ENCODE measurements at places on chromosomes 11 and 22. TPM values are rescaled to one million over a fixed set of nuclear protein-coding genes. Genes with fewer than 3 reads are reported as not detected.
A peak's percentile ranks its signal among the peaks of the same experiment; 100 is the strongest.

DNA sequence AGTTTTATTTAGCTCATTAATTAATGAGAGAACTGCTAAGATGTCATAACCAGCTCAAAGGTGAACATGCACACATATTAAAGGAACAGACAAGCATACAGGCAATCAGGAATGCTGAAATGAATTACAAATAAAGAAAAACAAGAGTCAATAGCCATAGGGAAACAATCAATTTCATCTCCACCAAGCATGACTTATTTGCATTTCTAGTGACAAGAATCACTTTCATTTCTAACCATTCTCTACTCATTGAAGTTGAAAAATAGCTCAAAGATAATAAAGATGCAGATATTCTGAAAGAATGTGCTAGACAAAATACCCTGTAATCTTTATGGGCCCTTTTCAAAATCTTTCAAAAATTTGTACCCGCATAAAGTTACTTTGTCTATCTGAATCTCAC, 23.2 kb downstream of the ISX start:
- H3K27me3 ChIP-seq, result no peaks in the 10 kb centered on the region
- H3K27ac ChIP-seq, result no peak overlapping the region
- no peaks in the 10 kb centered on the region for H3K4me1 ChIP-seq
- DNase-seq, result no peak
- no peak overlapping the region for H3K4me3 ChIP-seq

DNA sequence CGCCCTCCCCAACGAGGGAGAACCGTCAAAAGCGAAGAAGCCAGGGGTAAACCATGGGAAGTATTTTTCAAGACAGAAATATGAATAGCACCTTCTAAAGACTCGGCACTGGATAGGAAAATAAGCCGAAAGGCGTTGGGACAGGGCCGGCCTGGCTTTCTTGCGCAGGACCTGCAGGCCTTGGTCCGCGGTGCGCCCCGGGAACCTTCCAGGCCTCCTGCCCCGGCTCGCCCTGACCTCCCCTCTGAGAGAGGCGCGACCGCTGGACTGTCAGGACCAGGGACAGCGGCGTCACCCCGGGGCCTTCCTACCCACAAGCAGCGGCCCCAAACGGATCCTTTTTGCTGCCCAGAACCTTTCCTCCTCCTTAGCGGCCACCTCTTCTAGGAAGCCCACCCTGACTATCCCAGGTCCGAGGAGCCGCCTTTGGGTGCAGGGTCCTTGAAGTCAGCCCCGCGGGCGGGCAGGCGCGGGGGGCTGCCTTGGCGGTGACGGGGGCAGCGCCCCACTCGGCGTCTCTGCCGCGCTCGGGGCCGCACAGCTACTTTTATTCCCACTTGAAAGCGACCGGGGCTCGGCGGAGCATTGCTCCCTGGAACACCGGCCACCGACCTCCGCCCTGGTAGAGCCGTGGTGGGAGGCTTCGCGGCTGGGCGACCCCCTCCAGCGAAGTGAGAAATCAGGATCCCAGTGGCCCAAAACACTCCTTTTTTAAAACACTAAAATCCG, 650 bp upstream of the MAPK11 start:
- peak overlapping the region; percentile 62 for H3K27ac ChIP-seq
- H3K4me1 ChIP-seq, result peaks cover 30% of the 10 kb centered on the region
- peak; percentile 75 for DNase-seq
- no peaks in the 10 kb centered on the region for H3K27me3 ChIP-seq

DNA sequence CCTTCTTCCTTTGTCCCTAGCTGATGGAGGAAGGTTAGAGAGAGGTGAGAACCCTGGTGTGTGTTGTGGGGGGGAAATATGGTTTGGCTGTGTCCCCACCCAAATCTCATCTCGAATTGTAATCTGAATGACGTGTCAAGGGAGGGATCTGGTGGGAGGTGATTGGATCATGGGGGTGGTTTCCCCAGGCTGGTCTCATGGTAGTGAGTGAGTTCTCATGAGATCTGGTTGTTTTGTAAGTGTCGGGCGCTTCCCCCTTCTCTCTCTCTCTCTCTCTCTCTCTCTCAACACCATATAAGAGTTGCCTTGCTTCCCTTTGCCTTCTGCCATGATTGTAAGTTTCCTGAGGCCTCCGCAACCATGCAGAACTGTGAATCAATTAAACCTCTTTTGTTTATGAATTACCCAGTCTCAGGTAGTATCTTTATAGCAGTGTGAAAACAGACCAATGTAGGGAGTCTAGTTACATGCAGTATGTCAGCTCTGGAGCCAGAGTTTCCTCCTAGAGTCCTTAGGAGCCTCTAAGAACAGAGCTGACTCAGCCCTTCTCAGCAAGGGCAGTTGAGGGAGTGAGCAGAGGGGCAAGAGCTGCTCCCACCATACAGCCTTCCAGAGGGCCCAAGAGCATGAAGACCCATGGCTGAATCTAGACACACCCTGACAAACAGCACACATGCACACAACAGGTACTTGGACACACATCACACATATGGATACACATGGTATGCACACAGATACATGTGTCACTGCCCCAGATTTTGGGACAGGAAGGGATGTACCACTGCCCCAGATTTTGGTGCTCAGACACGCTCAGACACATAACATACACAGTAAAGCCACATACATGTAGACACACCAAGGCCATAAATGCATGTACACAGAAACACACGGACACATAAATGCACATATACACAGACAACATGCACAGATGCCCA, 12.9 kb upstream of the LRRC32 start:
- no peak for DNase-seq
- no peak overlapping the region for H3K27ac ChIP-seq
- no peaks in the 10 kb centered on the region for H3K27me3 ChIP-seq

DNA sequence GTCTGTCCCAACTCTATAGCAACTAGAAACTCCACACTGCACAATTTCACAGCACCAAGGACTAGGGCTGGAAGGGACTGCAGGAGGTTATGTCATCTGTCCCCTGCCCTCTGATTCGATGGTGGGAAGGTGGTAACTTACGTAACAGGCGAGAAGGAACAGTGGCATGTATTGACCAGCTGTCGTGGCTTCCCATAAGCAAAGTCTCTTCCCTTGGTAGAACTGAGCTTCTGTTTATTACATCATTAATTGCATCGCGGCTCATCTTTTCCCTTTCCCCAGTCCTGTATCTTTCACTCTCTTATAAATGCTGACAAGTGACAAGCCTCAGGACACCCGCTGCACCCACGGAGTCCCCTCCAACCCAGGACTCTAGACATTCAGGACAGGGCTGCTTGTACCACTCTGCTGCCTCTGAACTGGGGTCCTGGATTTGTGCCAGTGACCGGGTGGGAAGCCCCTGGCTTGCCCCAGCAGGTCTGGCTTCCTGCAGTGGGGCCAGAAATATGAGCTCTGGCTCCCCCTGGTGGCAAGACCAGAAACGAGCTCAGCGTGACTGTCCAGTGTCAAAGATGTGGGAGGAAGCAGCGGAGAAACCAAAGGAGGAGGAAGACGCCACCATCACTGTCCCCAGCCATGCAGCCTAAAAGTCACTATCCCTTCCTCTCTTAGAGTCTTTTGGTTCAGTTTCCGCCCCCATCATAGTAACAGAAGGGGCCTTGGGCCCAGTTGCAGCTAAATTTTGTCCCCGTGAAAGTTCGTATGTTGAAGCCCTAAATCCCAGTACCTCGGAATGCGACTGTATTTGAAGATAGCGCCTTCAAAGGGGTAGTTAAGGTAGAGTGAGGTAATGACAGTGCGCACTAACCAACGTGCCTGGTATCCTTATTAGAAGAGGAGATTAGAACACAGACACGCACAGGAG, 84.5 kb downstream of the ISX start:
- H3K4me3 ChIP-seq, result no peak overlapping the region
- H3K4me1 ChIP-seq, result no peaks in the 10 kb centered on the region
- peaks cover 2% of the 10 kb centered on the region for H3K27me3 ChIP-seq
- no peaks in the 10 kb centered on the region for H3K36me3 ChIP-seq
- H3K27ac ChIP-seq, result no peak overlapping the region
- DNase-seq, result peak; percentile 73

SCGB2A2 gene
- not detected for total RNA-seq

KCNJ11 gene
- total RNA-seq, result 2.3 TPM

GRCh38 chr11:44868021-44868420, 82.7 kb downstream of the TP53I11 start:
- no peak overlapping the region for H3K4me3 ChIP-seq
- H3K4me1 ChIP-seq, result no peaks in the 10 kb centered on the region
- H3K27me3 ChIP-seq, result no peaks in the 10 kb centered on the region
- H3K27ac ChIP-seq, result no peak overlapping the region
- no peaks in the 10 kb centered on the region for H3K36me3 ChIP-seq
- no peak for DNase-seq

OR8D1 gene
- total RNA-seq, result not detected

PLA2G3 gene
- 17.4 TPM for total RNA-seq

OR52K2 gene
- total RNA-seq, result 0.67 TPM

GRCh38 chr11:93744669-93745004, 3.2 kb downstream of the C11orf54 start:
- H3K4me3 ChIP-seq, result no peak overlapping the region
- no peak overlapping the region for H3K27ac ChIP-seq
- H3K36me3 ChIP-seq, result no peaks in the 10 kb centered on the region
- DNase-seq, result no peak
- no peaks in the 10 kb centered on the region for H3K27me3 ChIP-seq

DNA sequence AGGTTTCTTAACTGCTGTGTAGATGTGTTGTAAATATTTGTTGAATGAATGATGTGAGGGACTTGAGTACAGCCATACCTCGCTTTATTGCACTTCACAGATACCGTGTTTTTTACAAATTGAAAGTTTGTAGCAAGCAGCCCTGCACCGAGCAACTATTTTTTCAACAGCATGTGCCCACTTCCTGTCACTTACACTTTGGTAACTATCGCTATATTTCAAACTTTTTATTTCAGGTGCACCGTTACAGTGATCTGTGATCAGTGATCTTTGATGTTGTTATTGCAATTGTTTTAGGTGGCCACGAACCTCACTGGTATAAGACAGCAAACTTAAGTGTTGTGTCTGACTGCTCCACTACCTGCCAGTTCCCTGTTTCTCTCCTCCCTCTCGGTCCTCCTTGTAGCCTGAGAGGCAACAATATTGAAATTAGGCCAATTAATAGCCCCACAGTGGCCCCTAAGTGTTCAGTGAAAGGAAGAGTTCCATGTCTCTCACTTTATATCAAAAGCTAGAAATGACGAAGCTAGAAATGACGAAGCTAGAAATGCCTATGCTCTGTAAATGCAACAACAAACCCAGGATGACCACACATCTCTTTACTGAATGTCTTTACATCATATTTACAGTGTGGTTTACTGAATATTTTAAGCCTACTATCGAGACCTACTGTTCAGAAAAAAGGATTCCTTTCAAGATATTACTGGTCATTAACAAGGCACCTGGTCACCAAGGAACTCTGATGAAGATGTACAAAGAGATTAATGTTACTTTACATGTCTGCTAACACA, 1.0 kb downstream of the SFI1 start:
- no peaks in the 10 kb centered on the region for H3K4me1 ChIP-seq
- H3K27ac ChIP-seq, result no peak overlapping the region
- H3K4me3 ChIP-seq, result peak overlapping the region; percentile 75
- DNase-seq, result no peak

- no peaks in the 10 kb centered on the region for H3K4me1 ChIP-seq
- no peak overlapping the region for H3K4me3 ChIP-seq
- DNase-seq, result no peak
- no peaks in the 10 kb centered on the region for H3K27me3 ChIP-seq
- no peak overlapping the region for H3K27ac ChIP-seq
- no peaks in the 10 kb centered on the region for H3K36me3 ChIP-seq
Measured at GRCh38 chr11:19923626-19924025, 211.0 kb downstream of the NAV2 start.

DNA sequence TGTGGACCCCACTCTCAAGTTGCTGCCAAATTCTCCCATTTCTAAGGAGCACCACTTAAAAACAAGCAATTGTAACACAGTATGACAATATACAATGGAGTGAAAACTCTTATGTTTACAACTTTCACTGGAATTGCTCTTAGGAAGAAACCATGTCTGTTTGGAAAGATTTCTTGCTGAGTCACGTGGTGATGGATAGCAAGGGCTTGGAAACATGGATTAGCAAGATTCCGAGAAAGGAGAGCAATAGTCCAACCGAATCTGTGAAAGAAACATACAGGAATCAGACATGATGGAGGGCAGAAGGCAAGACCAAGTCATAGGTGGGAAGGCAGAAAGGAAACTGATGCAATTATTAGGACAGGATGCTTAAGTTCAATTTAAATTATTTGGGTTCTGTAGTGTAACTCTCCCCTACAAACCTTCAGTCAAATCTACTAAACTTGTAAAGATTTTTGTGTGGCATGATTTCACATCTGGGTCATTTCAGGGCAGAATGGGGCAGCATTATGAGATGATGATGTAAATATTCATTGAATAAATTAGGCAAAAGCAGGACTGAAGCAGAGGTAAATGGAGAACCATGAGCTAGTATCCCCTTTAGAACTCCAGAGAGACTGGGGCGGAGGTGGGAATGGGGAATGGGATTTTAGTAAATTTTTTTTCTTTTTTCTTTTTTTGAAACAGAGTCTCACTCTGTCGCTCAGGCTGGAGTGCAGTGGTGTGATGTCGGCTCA, 27.8 kb upstream of the THY1 start:
- no peak overlapping the region for H3K4me3 ChIP-seq
- DNase-seq, result no peak
- no peaks in the 10 kb centered on the region for H3K27me3 ChIP-seq
- no peaks in the 10 kb centered on the region for H3K4me1 ChIP-seq
- H3K27ac ChIP-seq, result no peak overlapping the region

GRCh38 chr11:118343248-118343647, 743 bp upstream of the CD3D start:
- H3K4me1 ChIP-seq, result no peaks in the 10 kb centered on the region
- H3K27me3 ChIP-seq, result no peaks in the 10 kb centered on the region
- H3K4me3 ChIP-seq, result no peak overlapping the region
- H3K27ac ChIP-seq, result no peak overlapping the region
- DNase-seq, result no peak

GRCh38 chr11:110797453-110797852, 85.2 kb upstream of the ARHGAP20 start:
- H3K27ac ChIP-seq, result no peak overlapping the region
- no peaks in the 10 kb centered on the region for H3K4me1 ChIP-seq
- H3K36me3 ChIP-seq, result no peaks in the 10 kb centered on the region
- H3K27me3 ChIP-seq, result no peaks in the 10 kb centered on the region

- peaks cover 14% of the 10 kb centered on the region for H3K4me1 ChIP-seq
- H3K27ac ChIP-seq, result no peak overlapping the region
- peaks cover 13% of the 10 kb centered on the region for H3K27me3 ChIP-seq
- no peak overlapping the region for H3K4me3 ChIP-seq
- no peak for DNase-seq
Measured at GRCh38 chr11:119369132-119369925, 12.2 kb downstream of the USP2 start.
